ENCODE measurements at places on chromosomes 12 and 14. TPM values are rescaled to one million over a fixed set of nuclear protein-coding genes. Genes with fewer than 3 reads are reported as not detected.

Gene GPRC5A
- total RNA-seq = 0.26 TPM

DNA sequence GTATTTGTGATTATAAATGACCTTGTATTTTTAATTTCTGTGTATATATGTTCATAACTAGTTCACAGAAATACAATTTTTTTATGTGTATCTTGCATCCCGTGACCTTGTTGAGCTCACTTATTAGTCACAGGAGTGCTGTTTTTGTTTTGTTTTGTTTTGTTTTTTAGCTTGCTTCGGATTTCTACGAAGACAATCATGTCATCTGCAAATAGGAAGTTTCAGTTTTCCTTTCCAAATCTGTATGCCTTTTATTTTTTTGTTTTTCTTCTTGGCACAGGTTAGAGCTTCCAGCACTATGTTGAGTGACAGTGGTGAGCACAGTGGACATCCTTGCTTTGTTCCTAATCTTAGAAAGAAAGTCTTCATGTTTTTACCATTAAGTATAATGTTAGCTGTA lies 229.2 kb upstream of the GARIN6 start:
- no peak for DNase-seq

GRCh38 chr12:80053051-80053790 lies 46.1 kb upstream of the OTOGL start:
- DNase-seq = no peak

DNA sequence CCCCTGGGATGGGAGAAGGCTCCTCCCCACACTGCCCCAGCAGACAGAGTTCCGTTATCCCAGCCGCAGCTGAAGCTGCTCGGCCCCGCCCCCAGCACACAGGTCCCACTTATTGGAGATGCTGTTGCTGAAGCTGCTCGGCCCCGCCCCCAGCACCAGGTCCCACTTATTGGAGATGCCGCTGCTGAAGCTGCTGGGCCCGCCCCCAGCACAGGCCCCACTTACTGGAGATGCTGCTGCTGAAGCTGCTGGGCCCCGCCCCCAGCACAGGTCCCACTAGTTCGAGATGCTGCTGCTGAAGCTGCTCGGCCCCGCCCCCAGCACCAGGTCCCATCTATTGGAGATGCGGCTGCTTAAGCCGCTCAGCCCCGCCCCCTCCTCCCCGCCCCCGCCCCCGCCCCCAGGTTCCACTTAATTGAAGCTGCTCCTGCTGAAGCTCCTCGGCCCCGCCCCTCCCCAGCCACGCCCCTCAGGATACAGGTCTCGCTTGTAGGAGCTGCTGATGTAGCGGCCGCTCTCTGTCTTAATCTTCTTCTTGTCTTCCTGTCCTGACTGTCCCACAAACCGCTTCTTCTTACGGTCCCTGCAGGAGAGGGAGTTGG lies 12.0 kb downstream of the CFAP73 start:
- DNase-seq = no peak

- no peak for DNase-seq
Observed at GRCh38 chr14:103223818-103224352, 100.6 kb downstream of the TNFAIP2 start.

DNA sequence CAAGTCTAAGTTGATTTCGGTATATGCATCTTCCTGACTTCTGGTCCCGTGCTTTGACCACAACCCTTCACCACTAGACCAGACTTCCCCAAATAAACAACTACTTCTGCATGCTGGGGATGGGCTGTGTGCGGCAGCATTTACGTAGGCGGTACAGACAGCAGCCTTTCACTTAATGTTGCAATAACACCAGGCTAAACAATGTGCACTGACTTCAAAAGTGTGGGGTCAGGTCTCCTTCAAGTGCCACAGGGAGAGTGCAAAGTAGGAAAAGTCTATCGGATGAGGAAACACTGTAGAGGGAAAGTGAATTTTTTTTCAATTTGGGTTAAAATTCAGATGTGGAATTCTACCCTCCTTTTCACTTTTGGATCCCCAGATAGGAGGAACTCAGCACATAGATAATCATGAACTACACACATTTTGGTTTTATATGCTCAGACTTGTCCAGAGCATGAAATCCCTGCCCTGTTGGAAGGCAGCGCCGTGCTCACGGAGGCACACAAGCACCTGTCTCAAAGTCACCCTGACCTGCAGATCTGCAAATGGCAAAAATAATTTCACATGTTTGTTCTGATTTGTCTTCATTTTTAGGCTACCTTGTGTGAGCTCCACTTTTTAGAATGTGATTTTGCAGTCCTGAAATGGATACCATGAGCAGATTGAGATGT lies 3.6 kb upstream of the FOS start:
- DNase-seq = no peak

Gene RPL10L
- total RNA-seq = not detected

Gene TDRD9
- 1.0 TPM for total RNA-seq

Measured in T-helper 17 cell (primary cell).